ENCODE measurements at places on chromosomes 5 and 9.
A peak's percentile ranks its signal among the peaks of the same experiment; 100 is the strongest.

GRCh38 chr5:152246401-152246800 lies 158.7 kb downstream of the NMUR2 start:
- no peak for DNase-seq

DNA sequence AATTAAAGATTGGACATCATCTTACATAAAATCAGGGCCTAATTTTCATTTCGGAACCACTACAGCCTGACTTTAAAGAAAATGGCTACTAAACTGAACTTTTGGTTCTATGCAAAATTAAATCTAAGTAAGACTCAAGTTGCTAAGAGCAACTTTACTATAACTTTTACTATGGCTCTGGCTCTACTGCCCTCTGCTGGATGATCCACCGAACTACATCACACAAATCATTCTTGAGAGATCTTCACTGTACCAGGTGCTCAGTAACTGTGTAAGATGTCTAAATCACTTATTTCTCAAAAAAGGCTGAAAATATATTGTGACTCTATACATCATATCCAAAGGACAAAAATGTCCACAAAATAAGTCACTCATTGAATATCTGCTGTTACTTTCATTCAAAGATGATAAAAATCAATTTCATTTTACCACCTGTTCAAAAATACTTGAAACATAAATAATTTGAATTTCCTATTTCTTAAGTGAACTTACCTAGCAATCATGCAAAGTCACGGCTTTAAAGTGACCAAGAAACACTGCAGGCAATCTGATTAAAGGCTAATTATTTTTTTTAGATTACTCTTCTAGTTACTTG lies 13.5 kb downstream of the MOCS2 start:
- no peak for DNase-seq

DNA sequence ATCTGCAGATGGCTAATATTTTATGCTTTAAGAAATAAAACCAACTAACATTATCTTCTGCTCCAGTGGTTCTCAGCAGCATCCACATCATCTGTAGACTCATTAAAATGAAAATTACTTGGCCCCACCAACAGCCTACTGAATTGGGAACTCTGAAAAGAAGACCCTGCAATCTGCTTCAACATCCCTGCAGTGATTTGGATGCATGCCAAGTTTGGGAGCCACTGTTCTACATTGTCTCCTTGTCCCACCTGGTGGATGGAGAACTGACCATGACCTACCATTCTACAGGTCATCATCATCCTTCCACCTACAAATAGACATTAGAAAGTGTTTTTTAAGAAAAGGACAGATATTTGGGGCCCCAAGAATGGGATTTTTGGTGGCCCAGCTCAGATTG lies 71.1 kb downstream of the ACER2 start:
- no peak for DNase-seq

DNA sequence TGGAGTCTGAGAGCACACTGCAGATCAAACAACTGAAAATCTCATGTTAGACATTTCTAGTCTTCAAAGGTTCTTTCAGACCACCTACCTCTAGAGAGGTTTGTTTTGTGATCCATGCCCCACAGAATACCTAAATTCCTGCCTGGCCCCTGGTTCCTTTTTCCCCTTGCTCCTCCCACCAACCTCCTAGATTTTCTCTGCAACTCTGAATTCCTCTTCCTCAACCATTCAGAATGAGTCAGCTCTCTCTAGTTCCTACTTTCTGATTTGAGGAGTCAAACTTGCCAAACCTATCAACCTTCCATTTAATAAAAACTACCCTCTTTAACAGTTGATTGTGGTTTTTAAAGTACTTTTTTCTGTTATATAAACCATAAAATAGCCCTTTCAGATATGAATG lies 83.2 kb upstream of the ZNF462 start:
- DNase-seq = no peak

DNA sequence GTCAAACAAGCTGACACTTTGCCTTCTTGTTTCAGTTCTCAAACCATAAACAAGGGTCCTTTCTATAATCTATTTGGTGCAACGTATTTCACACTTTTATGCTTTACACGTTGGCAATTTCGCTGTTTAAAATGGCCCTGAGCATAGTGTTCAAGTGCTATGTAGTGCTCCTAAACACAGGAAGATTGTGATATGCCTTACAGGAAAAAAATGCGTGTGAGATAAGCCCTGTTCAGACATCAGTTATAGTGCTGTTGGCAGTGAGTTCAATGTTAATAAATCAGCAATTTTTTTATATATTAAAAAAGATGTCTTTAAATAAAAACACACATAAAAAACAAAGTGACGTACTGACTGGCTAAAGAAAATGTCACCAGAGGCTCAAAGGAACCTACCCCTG lies 23.9 kb downstream of the CLINT1 start:
- no peak for DNase-seq

GRCh38 chr5:3214838-3215374 lies 380.7 kb upstream of the IRX1 start:
- DNase-seq = no peak

DNA sequence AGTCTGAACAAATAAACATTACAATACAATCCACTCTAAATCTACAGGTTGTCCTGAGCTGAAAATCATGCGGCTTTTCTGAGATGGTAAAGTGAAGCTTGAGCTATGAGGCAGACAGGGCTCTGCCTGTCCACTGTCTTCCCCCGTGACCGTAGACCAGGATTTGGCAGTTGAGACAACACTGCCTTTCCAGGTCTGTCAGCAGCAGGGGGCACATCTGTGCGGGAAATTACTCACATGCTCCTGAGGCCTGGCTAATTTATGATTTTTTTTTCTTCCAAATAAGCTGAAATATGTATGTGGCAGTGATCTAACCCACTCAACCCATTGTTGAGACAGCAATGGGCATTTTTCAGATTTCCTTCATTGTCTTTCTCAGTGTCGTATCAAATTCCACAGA lies 307.9 kb downstream of the FBXL7 start:
- DNase-seq = no peak

GRCh38 chr9:112623198-112623597 lies 94.7 kb downstream of the INIP start:
- no peak for DNase-seq

- DNase-seq = no peak
Observed at GRCh38 chr5:90379652-90380051, 29.9 kb downstream of the CETN3 start.

GRCh38 chr9:77876091-77876490 lies 155.5 kb downstream of the GNAQ start:
- DNase-seq = no peak

- no peak for DNase-seq
Observed at GRCh38 chr9:15180124-15180523, 126.9 kb downstream of the TTC39B start.

- no peak for DNase-seq
Observed at GRCh38 chr5:129410488-129410887, 49.6 kb upstream of the ADAMTS19 start.

GRCh38 chr9:19992556-19992955 lies 203.7 kb upstream of the SLC24A2 start:
- peak; percentile 67 for DNase-seq

GRCh38 chr9:94908583-94909249 lies 182.2 kb downstream of the AOPEP start:
- DNase-seq = no peak

DNA sequence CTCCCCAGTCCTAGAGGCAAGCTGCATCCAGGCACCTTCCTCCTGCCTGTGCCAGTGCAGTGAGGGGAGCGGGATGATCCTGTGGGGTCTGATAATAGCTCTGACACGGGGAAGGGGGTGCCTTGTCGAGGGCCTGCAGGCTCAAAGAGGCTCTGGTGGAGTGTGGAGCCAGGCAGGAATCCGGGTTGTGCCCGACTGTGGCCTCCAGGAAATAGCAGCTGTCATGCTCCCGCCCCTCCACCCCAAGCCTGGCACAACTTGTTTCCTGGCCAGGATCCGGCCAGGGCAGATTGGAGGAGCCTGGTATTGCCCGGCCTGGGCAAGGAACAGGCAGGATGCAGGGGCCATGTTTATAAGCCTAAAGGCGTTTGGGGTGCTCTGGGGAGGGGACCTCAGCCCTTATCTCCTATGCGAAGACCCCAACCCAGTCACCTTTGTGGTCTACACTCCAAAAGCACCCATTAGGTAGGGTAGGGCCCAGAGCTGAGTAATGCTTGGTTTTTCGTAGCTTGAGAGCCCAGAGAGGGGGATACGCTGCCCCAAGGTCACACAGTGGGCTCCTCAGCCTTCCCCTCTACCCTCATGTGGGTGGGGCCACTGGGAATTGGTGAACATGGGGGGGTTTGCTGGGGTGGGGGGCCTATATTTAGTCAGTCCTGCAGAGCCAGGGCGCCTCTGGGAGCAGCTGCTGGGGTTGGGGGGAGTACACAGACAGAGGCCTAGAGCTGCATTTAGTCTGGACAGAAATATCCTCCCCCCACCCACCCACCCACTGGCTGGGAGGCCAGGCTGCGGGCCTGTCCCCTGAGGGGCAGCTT lies 12.2 kb downstream of the CXXC5 start:
- no peak for DNase-seq

DNA sequence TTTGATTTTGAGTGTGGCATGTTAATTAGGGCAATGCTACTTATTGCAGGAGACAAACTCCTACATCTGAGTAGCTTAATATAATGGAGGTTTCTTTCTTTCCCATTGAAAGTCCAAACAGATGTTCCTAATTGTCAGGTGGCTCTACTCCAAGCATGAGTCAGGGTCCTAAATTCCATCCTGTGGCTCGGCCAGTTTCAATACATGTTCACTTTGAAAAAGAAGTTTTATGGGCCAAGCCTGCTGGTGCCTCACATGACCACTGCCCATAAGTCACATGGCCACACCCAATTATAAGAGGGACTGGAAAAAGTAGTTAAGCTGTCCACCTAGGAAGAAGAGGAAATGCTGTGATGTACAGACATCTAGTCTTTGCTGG lies 170.4 kb downstream of the ARRDC3 start:
- peak; percentile 87 for DNase-seq

DNA sequence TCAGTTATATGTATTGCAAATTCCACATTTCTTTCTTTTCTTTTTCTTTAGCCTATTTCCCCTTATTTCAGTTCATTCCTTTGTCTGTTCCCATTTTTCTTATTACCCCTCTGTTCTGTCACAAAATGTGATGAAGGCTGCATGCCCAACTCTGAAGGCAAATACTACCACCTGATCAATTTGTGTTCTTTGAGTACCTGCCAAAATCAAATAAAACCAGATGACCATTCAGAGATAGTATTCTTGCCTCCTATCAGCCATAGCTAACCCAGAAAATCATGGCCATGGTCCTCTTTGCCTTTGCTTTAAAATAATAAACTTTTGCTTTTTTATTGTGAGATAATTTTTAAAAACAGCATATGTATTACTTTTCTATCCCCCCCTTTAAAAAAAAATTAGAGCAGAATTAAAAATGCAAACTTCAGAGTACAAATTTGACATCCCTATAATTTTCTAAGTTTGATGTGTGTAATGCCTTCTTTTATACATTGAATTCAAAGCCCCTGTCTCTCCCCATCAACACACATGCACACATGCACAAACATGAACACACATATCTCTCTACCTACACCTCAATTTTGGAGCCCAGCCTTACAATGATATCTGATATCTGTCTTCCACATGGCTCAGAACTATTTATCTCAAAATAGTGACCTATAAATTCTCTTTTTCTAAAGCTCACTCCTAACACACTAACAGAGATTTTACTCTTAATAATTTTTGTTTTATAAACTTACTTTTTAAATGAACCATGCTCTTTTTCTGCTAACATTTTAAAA lies 3.5 kb downstream of the RFESD start:
- no peak for DNase-seq

DNA sequence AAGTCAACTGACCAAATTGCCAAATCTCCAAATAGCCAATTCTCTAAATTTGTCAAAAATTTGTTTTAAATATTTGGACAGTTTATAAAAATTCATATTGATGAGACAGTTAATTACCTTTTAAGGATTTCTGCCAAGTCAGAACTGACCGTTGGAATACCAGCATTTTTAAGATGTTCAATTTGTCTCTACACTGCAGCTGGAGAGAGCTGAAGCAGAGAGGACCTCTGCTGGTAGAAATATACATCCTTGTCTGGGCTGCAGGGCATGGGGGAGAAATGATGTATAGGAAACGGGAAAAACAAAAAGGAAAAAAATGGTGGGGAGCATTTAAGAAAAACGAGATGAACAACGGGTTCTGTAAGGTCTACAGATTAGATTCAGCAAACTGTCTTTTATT lies 16.8 kb downstream of the NR6A1 start:
- no peak for DNase-seq

GRCh38 chr9:86282979-86283535 lies 719 bp upstream of the ISCA1 start:
- DNase-seq = peak; percentile 44

- DNase-seq = no peak
Observed at GRCh38 chr5:145204743-145205142, 630.4 kb downstream of the PRELID2 start.

DNA sequence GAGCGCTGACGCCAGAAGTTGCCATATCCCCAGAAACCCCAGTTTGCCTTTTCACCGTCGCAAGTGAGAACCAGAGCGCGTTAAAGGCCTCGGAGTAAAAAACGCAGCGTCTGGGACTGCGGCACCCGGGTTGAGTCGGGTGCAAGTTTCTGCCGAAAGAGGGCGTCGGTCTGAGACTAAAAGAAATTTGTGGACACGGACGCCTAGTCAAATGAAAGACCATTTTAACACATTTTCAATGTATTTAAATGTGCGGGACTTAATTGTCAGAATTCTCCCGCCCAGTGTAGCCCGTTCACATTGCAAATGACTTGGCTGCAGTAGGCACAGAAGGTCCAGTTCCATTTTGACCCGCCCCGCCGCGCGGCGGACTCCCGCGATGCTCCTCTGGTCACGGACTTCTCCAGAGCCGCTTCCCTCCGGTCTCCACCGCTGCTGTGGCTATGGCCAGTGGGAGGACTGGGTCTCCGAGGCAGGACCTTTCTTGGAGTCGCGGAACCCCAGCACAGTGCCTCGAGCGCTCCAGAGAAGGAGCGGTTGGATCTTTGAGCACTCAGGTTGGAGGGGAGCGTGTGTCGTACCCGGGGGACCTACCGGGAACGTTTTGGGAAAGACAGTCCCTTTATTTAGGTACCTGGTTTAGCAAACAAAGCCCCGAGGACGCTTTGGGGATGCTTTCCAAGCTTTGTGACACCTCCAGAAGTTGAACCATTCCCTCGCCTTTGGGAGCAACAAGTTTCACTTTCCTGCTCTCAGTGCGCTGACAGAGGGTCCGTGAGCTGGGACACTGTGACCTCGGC lies 1.2 kb upstream of the NPR3 start:
- no peak for DNase-seq

- no peak for DNase-seq
Observed at GRCh38 chr5:100609594-100609993, 74.4 kb downstream of the FAM174A start.

DNA sequence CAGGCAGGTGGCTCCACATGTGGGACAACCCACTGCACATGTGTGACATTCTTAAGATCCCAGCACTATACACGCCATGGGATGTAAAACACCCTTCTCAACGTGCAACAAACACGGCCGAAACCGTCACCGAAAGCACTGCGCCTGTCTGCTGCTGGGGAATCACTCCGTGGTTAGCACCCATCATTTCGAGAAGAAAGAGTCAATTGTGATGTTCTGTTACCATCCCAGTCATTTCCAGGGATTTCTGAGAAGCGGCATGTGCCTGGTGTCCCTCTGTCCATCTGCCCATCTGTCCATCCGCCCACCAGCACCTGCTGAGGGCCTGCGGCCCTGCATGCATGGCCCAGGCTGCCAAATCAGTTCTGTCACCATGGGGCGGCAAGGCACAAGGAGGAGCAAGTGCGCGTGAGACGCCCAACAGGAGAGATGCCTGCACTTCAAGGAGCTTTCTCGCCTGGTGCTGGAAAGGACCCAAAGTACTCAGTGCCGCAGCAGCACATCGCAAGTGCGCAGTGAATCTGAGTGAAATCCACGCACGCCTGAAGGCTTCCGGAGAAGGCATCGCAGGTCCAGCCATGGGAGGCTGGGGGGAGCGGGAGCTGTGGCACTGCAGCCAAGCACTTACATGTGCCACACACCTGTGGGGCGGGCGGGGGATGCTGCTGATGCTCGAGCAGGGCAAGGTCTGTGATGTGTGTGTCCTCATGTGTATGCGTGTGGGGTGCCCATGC lies 38.0 kb downstream of the VAV2 start:
- DNase-seq = no peak
